NCI-H1417 (cell line): ENCODE measurements at places on chromosomes 2 and 18.
A peak's percentile ranks its signal among the peaks of the same experiment; 100 is the strongest.

DNA sequence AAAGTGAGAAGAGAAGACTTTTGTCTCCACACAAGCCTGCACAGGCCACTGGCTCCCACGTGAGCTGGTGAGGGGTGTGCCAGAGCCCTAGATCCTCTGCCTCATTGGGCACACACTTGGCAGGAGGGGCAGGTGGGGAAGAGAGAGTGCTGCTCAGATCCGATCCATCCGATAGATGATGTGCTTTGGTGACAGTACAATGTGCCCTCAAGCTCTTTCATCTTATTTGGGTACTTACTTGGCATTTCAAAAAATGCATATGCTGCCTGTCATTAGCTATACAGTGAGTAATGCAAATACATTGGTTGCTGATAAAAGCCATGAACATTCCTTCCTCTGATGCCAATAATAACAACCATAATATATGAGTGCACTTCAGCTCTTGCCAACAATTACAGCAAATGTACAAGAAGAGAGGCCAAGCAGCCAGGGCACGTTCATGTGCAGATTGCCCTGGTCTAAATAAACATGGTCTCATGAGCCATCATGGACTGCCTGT lies 255.3 kb downstream of the VAPA start:
- DNase-seq: no peak

- DNase-seq: no peak
These were observed 253.7 kb downstream of the DYM start for GRCh38 chr18:49206717-49207116.

DNA sequence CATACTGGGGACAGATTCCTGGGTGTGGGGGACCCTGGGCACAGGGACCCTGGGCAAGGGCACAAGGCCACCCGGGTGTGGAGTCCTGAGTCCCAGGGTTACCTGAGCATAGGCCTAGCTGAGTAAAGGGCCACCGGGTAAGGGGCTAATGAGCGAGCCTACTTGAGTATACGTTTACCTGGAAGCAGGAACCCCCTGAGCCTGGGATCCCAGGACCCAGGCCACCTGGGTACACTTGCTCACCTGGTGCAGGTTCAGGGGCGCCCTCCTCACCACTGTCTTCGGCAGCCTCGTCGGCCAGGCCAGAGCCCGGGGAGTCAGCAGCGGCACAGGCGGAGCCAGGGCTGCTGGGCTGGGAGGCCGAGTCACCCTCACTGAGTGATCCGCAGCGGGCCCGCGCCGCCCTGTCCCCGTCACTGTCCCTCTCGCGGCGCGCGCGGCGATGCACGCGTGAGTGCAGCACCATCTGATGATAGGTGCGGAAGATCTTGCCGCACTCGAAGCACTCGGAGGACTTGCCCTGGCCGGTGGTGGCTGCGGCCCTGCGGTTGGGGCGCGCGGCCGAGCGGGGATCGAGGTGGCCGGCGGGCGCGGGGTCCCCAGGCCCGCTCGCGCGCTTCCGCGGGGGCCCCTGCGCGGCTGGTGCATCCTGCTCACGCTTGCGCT lies 53.9 kb downstream of the ZNF516 start:
- no peak for DNase-seq

DNA sequence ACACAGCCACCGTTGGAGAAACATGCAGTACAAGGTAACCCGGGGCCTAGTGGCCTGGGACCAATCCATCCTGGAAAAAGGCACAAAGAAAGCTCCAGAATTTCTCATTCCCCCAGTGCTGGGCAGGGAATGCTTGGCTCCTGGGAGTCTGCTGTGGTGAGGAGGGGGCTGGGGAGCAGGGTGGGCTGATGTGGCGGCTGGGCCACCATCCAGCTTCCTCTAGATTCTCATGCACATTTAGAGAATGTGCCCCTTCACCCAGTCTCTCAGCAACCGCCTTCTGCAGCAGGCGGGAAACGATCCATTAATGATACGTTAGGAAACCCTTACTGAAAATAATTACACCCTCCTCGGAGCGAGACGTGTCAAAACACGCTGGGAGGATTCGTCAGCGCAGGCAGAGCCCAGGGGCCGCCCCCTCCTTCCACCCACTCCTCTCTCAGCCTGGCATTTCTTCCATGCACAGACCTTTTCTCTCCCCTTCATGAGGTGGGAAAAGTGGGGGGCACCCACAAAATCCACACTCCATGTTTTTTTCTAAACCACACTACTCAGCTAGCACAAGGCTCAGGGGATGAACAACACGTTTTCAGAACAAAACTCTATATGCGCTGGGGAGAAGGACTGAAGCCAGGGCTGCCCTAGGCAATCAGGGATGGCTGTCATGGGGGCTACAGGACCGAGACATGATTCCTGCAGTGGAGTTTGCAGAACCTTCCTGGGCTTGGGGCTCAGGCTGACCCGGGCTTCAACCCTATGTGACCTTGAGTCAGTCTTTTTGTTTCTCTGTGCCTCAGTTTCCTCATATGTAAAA lies 56.1 kb upstream of the SMAD7 start:
- DNase-seq: peak; percentile 93

DNA sequence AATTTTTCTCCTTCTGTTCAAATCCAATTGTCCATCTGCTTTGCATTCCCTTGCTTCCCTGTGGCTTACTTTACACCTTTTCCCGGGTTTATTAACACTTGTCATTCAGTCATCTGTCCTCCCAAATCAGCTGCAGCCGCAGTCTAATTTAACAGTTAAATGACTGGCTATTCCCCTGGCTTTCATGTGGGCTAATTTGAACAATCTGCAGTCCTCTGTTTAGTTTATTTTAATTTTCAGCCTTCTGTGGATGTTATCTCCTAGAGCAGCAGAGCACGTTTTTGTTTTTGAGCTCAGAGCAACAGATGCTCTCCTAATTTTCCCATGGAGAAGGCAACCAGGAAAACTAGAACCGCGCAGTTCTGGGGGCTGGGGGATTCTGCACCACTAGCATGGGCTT lies 55.0 kb downstream of the MEP1B start:
- DNase-seq: no peak

GRCh38 chr2:29700560-29700959 lies 220.8 kb downstream of the ALK start:
- DNase-seq: no peak

GRCh38 chr2:128413718-128414341 lies 95.2 kb upstream of the HS6ST1 start:
- no peak for DNase-seq

- no peak for DNase-seq
These were observed 478.1 kb upstream of the ZNF804A start for GRCh38 chr2:184119989-184120800.

GRCh38 chr2:173221937-173222594 lies 132.6 kb upstream of the CDCA7 start:
- no peak for DNase-seq

- peak; percentile 14 for DNase-seq
These were observed 69.1 kb downstream of the ACVR2A start for GRCh38 chr2:147913701-147914480.

DNA sequence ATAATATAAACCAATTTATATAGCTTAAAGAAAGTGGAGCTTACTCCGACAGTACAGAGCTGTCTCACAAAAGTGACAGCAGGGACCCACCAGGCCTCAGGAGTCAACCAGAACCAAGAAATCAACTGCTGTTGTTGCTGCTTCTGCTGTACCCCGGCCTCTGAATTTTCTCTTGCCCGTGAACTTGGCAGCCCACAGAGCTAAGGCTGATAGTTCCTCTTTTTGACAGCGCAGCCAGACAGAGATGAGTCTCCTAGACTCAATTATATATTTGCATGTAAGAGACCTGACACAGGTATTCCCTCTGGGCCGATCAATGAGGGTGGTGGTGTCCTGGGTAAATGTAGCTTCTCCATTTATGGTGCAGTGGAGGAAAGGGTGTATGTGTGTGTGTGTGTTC lies 109.4 kb downstream of the KCTD1 start:
- DNase-seq: no peak

DNA sequence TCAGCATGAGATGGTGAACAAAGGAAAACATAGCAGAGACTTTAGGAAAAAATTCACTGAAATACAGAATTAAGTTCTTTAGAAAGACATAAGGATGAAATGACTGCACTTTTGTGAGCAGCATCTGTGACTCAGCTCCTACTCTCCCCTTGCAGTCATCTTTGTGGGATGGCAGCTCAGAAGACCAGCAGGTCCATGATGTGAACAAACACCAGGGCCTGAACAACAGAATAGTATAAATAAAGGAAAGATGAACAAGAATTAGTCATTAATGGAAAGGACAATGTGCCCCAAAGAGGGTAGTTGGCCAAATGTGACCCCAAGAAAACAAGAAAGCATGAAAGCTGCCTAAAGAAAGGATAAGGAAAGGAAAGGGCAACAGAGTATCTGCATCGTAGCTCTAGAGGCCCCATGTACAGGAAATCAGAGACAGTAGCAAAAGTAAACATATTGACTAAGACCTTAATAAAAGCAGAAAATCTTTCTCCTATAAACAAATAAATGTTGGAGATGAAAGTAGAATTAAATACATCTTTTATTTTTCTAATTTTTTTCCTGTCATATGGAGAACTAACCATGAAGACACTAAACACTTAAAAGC lies 318.0 kb downstream of the ZEB2 start:
- DNase-seq: no peak

GRCh38 chr2:2747797-2748301 lies 416.8 kb upstream of the MYT1L start:
- peak; percentile 91 for DNase-seq

DNA sequence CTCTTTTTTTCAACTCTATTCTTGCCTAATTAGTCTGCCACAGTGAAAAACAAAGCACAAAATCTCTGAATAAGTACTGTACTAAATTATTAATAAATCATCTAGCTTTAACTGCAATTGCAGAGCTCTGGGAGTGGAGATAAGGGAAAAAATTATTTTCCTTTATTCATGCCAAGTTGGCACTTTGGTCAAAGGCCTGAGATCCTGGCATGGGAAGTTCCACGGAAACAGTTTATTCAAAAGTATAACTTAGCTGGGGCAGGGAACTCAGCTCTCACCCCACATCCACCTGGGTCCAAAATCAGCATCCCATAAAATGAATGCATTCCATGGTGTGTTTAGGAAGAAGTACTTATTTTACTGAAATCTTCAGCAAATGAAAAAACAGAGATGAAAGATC lies 185.2 kb upstream of the APCDD1 start:
- DNase-seq: no peak

DNA sequence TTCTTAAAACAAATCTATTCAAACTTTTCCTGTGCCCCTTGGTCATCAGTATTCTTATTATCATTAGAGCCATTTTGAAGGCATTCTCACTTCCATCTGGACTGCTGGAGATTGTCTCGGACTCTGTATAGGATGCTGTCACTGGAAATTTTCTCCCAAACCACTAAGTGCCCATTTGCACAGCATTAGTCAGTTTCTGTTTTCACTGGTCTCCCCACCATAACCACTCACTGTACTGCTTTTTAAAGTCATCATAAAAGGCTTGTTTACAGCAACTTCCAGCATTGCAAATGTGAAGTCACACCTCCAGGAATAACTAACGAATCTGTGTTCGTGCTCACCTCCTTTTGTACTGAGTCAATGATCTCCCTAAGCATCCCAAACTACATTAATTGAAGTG lies 150.9 kb upstream of the SERTAD2 start:
- no peak for DNase-seq

- DNase-seq: no peak
These were observed 64.4 kb downstream of the COL5A2 start for GRCh38 chr2:189115126-189115525.

DNA sequence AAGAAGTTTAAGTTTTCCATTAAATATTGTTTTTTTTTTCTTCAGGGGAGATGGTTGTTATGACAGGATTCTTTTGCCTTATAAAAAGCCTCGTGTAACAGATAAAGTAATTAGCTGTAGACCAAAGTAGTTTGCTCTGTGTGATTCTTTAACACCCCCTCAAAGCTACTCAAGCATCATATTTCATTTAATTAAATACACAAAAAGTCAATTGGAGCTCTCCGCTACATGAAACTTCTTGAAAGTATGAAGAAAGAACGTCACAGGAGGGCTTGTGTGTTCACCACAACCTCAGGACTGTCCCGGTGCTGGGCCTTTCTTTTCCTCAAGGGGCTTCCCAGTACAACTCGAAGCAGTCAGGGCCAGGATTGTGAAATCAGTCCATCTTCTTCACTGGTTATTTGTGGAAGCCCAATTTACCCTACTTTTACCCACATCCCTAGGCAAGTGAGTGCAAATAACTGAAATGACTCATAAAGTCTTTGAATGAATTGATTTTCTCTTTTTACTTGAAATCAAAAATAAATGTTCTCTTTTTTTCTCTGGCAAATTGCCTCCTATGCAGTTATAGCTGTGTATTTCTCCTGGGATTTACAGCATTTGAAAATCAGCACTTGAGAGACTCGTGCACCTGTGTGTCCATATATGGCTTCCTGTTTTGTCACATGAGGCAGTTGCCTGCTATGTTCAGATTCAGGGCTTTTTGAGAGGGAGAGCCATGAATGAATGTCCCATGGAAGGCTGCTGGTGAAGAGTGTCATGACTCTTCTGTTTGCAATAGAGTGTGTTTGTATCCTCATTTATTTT lies 48.6 kb downstream of the LINC00305 start:
- DNase-seq: peak; percentile 55

- DNase-seq: peak; percentile 33
These were observed 71.5 kb upstream of the GPC1 start for GRCh38 chr2:240363746-240364581.

GRCh38 chr18:45635893-45636509 lies 20.7 kb downstream of the SLC14A2 start:
- DNase-seq: no peak

- DNase-seq: no peak
These were observed 14.8 kb upstream of the SIX2 start for GRCh38 chr2:45024097-45024496.

- DNase-seq: no peak
These were observed 455.2 kb downstream of the THSD7B start for GRCh38 chr2:137220438-137220993.

DNA sequence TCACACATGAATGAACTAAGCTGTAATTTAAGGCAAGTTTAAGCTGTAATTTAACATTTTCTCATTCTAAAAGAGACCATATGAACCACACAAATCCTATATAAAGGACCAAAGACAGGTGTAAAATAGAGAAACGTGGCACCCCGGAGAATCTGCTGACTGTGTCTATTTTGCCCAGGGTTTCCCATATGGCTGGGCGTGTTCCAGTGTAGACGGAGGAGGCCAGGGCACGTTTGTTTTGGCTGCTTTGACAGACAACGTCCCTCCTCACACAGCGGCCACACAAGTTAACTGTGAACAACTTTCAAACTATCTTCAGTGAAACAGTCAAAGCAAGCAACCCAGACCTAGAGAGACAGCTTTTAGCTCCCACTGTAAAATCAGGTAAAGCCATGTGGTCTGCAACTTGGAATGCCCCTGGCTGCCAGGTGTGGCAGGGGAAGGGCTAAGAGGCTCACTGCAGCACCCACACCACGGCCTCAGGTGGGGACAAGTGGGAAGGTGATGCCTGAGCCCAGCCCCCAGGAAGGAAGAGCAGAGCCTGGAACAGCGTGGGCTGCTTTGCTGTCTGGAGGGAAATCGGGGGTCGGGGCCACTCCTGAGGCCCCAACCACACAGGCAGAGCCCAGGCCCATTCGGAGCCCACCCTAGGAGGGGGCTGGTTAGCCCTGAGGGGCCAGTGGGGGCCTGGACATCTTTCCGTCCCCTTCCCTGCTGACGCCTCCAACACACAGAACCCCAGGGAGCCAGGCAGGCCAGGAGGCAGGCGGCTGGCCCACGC lies 40.7 kb downstream of the SLC66A2 start:
- DNase-seq: no peak
